Stimulated activated CD8-positive, alpha-beta memory T cell treated with anti-CD3 and anti-CD28 coated beads, Interleukin-4, amount 100 ng/mL, for 4 hours (primary cell): ENCODE measurements at places on chromosomes 4 and X.
A peak's percentile ranks its signal among the peaks of the same experiment; 100 is the strongest.

DNA sequence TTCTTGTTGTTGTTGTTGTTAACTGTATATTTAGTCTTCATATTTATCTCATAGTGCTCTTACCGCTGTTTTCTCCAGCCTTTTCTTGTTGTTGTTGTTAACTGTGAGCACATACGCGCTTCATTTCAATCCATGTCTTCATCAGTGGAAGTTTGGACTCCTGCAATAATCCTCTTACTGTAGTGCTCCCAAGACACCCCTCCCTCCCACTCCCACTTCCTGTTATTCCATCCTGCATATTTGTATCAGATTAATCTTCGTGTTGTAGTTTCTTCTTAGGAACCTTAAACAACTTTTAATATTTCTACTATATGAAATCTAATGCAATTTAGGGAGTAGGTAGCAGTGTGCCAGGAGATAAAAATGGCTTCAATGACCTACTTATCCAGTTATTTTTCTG lies 674.8 kb downstream of the RAPGEF2 start:
- DNase-seq: no peak

DNA sequence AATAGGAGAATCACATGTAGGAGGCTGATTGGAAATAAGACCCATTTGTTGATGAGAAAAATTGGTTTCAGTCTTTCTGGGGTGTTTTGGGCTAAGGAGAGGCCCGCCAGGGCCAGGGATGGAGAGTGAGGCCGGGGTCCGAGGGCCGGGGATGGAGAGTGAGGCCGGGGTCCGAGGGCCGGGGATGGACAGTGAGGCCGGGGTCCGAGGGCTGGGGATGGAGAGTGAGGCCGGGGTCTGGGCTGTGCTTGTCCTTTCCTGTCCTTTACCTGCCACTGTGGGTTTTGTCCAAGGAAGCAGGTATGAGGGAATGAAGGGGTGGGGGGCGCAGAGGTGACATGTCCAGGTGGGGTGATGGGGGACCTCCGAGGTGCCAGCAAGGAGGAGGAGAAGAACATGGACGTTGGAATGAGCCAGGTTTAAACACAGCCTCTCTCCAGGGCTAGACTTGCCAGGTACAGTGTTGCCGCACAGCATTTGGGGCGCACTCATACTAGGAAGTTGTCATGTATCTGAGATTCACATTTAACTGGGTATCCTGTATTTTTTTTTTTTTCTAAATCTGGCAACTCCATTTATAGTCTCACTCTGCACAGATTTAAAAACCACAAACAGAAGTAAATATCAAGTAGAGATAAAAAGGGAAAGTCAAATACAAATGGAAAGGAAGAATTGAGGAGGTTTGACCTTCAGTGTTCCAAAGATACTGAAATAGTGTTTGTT lies 8.8 kb downstream of the RGS12 start:
- no peak for DNase-seq

- DNase-seq: no peak
Observed at GRCh38 chr4:185810746-185811508, 1.1 kb downstream of the SORBS2 start.

DNA sequence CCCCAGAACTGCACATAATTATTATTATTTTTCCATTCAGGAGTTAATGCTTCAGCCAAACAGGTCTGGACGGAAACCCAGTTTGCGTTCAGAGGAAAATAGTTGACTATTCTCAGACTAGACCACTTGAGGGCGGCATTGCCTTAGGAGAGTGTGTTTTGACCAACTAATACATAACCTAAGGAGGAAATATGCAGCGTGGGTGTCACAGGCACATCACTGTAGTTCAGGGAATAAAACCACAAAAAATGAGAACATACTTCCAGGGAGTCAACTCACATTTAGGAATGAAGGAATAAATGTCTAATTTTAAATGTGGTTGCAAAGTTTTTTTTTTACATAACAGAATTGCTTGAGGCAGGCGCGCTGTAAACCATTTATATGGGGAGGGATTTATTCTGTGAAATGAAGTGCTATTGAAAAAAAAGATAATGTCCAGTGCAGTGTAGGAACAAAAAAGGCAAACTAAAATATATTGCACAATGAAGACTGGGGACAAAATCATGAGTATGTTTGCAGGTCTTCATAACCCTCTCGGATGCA lies 93.3 kb downstream of the SYNPO2 start:
- DNase-seq: no peak

DNA sequence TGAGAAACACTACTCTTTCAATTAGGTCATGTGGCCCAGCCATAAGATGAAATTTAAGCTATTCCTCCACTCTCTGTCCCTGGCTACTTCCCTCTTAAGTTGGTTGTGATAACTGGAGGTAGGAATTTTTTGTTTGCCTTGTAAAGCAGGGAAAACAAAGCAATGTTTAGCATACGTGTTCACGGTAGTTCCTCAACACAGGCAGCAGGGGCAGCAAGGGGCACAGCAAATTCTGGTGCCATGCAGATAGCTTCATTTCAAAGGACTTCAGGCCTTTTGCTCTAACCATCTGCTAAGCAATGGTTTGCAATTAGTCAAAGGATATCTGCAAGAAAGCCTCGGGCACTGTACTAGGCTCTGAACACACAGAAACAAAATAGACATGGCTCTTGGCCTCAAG lies 330.2 kb downstream of the ZIC3 start:
- no peak for DNase-seq

- DNase-seq: no peak
Observed at GRCh38 chr4:945274-946102, 13.2 kb downstream of the TMEM175 start.

DNA sequence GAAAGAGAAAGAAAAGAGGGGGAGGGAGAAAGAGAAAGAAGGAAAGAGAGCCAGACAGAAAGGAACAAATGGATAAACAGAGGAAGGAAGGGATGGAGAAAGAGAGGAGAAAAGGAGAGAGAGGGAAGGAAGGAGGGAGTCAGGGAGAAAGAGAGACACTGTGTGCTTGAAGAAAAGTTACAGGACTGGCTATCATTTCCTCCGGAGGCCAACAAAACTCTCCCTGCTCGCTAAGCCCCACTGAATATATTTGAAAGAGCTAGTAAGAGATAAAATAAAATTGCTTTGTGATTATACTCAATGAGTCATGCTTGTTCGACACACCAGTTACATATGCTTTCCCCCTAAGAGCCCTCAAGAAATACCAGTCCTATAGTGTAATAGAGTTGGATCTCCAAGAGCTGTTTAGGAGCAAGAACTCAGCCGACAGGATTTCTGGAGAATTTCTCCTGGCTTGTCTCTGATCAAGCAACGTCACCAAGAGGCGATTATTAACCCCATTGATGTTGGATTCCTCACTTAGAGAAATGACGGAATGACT lies 102.2 kb downstream of the MXRA5 start:
- DNase-seq: no peak

DNA sequence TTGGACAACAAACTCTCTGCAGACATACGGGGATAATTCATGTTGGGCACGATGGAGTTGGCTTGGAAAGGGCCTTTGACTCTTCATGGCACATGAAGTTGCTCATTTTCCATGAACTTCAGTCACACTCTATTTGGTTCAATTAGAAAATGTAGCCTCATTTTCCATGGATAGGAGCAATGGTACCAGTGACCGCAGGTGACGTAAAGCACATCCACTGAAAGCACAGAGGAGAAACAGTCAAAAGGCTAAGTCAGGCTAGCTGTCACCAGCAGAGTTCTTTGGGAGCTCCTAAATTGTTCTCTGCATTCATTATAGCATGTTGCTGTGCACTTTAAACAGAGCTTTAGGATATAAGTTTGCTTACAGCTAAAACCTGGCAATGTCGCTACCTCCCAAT lies 39.9 kb upstream of the MAP3K15 start:
- no peak for DNase-seq

DNA sequence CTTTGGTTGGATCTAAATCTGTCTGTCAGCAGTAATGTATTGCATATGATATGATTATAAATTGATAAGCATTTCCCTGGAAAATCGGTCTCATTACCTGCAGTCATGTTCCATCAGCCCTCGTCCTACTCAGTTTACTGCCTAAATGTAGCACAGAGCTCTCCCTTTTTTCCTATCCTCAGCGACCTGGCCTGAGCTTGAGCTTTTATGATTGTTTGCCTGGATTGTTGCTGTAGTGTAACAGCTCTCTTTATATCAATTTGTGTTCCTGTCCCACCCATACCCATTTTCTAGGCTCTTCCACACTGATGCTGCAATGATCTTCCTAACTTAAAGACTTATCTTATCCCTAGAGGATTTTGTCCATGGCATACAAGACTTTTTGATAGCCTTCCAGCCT lies 95.7 kb downstream of the FRAS1 start:
- no peak for DNase-seq

DNA sequence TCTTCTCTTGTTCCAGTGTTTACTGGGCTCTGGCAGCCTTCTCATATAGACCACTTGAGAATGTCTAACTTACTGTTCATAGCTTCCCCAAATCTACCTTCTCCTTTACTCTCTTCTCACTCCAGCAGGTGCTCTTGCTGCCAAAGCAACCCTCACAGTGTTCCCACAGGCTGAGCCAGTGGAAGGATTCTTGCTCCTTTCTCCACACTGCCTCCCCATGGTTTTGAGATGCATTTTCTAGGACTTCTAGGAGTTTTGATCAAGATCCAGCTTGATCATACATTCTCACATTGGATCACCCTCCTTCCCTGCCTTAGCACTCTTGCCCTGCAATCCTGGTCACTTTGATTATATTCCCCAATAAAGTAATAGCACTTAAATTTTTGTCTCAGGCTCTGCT lies 230.8 kb downstream of the TMEM47 start:
- no peak for DNase-seq

GRCh38 chrX:11648705-11649519 lies 16.8 kb downstream of the ARHGAP6 start:
- DNase-seq: no peak

DNA sequence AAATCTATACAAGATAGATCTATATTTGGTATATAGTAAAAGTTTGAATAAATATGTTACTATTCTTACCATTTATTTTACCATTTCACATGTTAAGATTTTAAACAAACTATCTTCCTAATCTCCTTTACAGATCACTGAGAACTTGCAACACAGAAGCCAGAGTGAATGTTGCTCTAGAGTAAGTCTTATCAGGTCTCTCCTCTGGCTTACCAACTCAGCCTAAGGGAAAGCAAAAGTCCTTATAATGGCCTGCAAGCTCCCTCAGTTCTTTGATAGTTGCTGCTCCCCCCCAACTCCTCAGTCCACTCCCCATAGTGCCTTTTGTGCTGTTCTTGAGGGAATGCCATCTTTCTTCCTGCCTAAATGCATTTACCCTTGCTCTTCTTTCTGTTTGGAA lies 25.7 kb upstream of the SLC7A11 start:
- no peak for DNase-seq

DNA sequence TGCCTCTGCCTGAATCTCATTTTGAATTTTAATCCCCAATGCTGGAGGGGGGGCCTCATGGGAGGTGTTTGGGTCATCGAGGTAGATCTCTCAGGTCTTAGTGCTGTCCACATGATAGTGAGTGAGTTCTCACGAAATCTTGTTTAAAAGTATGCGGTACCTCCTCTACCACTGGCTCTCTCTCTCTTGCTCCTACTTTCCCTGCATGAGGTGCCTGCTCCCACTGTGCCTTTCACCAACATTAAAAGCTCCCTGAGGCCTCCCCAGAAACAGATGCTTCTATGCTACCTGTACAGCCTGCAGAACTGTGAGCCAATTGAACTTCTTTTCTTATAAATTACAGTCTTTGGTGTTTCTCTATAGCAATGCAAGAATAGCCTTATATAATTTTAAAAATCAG lies 560.7 kb upstream of the CPEB2 start:
- no peak for DNase-seq

DNA sequence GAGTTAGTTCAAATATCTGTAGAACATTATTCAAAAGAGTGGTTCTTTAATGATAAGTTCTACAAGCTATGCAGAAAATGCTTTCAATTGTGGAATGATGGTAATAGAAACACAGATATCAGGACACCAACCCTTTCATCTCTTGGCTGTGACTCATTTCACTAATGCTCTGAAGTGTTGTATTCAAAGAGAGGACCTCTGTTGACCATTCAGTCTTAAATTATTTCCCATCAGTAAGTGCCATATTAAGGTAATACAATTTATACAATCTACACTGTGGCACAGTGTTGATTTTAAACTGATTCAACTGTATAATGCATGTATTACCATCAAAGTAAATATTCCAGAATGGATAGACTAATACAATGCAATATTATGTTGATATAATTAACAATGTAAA lies 289.0 kb upstream of the ADGRL3 start:
- DNase-seq: no peak

- peak; percentile 86 for DNase-seq
Observed at GRCh38 chr4:2745981-2746806, 9.9 kb downstream of the TNIP2 start.

GRCh38 chr4:151263455-151263854 lies 13.5 kb upstream of the PRSS48 start:
- DNase-seq: no peak

DNA sequence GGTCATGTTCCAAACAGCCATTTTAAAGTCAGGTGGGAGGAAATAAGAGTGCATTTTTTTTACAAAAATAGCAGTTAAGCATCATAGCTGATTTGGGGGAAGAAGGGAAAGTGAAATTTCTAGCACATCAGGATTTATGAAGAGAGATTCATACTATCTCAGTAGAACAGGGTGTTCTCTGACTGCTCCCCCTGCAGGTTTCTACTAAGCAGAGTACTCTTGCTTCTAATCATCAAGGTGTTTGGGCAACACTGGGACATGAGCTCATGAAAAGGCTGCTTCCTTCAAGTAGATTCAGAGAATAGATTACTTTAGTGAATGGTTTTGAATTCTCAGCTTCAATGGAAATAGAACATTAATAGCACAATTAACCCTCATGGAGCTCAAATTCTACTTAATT lies 591.4 kb upstream of the PCDH10 start:
- no peak for DNase-seq

- no peak for DNase-seq
Observed at GRCh38 chr4:89284828-89285227, 22.8 kb downstream of the GPRIN3 start.

DNA sequence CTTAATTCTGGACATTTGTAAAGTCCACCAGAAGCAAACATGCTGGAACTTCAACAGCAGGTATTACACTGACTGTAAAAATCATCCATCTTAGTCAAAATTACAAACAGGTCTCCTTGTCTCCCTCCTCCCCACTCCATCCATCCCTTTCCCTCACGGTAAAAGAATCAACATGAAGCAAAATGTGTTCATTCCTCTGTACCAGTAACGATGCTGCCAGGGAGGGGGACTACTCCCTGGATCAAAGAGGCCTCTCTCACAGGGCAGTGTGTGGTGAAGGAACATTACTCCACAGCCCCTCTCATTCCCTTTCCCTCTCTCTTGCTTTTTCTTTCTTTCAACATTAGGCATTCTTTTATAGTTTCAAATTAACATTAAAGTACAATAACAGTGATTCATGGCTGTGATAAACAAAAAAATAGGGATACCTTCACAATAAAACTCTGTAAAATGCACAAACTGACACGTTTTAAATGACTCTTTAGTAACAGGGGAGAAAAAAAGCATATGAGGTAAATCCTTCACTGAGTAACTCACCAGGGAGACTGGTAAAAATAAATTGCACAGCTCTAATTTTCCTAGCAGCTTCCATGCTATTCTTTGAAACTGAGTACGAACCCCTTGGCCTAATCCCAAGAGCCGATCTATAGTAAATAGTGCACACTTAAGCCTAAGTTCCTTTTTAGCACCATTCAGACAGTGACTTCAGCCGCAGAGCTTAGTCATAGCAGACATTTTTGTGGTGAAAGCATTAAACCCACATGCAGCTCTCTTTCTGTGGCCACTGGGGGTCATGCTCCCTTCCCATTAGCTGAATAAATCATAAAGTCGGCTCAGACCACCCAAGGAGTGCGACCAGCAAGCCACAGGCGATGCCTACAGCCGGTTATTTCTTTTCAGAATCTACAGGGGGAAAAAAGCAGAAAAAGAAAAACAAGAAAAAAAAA lies 215.6 kb upstream of the GYPA start:
- no peak for DNase-seq

- DNase-seq: no peak
Observed at GRCh38 chr4:183249854-183250253, 70.2 kb downstream of the CLDN22 start.
